ENCODE measurements at places on chromosomes 11 and 22.

GRCh38 chr11:78449866-78450265, 32.2 kb upstream of the GAB2 start:
- DNase-seq, result no peak

DNA sequence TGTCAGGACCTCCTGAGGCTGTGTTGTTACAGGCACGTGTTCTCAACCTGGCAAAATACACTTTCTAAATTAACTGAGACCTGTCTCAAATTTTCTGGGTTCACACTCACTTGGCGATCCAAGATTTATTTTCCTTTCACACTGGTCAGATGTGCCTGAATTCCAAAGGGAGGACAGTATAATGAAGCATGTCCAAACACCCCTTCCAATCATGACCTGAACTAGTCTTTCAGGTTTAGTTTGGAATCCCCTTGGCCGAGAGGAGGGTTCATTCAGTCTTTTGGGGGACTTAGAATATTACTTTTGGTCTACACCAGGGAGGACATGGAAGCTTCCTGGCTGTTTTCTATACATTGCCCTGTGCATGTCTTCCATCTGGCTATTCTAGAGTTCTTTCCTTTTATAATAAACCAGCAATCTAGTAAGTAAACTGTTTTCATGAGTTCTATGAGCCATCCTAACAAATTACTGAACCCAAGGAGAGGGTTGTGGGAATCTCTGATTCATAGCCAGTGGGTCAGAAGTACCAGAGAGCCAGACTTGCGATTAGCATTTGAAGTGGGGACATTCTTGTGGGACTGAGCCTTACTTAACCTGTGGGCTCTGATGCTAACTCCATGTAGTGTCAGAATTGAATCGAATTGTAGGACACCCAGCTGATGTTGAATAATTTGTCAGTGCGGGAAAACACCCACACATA, 14.8 kb upstream of the TMEM216 start:
- DNase-seq, result no peak

DNA sequence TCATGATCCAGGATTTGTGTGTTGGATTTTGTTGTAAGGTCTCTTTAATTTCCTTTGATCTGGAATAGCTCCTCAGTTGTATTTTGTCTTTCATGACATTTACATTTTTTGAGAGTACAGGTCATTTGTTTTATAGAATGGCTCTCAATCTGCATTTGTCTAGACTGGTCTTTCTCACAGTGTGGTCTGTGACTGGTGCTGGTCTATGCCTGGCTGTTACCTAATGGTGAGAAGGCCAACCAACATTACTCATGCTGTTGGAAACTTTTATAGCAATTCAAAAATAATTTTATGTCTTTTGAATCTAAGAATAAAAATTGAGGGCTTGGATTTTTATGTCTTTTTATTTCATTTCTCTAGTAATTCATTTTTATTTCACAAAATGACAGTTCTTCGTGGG, 3.9 kb upstream of the NCR3LG1 start:
- DNase-seq, result no peak

DNA sequence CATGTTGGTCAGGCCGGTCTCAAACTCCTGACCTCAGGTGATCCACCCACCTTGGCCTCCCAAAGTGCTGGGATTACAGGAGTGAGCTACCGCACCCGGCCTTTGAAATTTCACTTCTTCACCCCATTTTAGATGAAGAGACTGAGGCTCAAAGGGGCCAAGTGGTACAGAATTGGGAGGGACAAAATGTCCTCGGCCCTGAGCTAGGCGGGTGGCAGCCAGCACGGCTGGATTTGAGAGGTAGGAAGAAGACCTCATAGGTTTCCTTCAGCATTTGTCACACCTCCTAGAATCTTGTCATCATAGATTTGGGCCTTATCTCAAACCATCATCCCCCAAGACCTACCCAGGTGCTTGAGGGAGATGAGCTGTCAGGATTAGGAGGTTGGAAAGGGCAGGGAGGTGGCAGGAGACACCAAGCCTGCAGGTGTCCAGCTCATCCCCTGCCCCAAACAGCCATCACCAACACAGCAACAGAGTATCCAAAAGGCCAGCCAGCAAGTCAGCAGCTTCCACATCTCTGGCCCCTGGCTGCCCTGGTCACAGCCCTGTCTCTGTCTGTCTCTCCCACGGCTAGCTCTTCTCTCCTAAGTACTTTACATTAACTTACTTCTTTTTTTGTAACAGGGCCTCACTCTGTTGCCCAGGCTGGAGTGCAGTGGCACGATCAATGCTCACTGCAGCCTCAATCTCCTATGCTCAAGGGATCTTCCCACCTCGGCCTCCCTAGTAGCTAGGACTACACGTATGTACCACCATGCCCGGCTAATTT, 11.2 kb upstream of the TMPRSS6 start:
- DNase-seq, result no peak

GRCh38 chr11:121464352-121464946, 11.7 kb upstream of the SORL1-AS1 start:
- DNase-seq, result no peak

DNA sequence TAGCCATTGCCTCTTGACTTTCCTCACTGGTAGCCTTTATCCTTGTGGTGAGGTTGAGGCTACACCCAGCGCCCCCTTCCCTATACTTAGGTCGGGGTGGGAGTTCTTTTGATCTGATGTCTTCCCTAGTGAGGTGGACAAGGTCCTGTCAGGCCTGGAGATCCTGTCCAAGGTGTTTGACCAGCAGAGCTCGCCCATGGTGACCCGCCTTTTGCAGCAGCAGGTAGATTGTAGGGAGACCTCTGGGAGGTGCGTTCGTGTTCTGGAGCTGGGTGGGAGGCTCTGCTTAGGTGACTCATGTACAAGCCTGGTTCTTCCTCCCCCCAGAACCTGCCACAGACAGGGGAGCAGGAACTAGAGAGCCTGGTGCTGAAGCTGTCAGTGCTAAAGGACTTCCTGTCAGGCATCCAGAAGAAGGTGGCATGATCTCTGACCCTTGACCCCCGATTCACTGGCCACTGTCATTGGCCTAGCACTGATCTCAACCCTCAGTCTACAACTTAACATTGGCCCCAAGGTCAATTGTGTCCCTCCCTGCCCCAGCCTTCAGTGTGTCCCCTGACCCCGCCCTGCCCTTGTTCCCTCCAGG, 4.9 kb downstream of the INPPL1 start:
- DNase-seq, result no peak

DNA sequence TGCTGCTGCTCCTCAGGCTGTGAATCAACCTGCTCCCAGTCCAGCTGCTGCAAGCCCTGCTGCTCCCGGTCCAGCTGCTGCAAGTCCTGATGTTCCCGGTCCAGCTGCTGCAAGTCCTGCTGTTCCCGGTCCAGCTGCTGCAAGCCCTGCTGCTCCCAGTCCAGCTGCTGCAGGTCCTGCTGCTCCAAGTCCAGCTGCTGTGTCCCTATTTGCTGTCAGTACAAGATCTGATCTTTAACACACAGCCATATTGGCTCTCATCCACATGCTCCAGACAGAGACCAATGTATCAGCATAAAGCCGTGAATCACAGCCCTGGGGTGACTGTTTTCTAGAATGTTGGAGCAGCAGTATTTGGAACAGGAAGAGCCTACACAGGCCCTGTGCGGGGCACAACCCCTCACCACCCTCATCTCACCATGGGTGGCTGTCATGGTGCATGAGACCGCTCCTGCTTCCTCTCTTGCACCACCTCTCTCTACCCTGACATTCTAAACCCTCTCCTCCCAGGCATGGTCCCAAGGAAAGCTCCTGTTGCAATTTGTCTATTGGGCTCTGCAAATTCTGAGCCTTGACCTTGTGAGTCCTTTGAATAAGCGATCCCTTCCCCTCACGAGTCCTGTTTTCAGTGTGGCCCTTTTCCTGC, 3.5 kb downstream of the KRTAP5-10 start:
- no peak for DNase-seq

DNA sequence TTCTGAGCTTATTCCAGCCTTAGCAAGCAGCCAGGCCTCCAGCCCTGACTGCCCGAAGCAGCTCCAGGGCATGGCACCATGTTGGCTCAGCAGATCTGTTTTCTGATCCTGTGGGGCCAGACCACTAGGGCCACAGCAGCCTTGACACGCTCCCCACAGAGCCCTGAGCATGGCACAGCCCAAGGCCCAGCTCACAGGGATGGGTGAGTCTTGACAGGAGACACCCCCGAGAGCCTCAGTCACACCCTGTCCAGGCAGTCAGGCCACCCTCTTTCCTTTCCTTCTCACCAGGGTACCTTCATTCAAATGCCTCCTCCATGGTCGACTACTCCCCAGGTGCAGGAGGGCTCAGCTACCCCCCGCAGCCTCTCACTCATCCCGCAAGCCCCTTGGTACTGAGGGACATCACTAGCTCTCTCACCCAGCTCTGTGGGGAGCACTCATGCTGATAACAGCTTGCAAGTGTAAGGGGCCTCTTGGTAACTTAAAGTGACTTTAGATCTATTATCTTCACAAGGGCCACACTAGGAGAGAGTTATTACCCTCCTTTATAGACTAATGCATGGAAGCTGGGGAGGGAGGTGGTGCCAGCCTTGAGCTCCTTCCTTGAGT, 3.9 kb upstream of the CDC42BPG start:
- DNase-seq, result no peak

DNA sequence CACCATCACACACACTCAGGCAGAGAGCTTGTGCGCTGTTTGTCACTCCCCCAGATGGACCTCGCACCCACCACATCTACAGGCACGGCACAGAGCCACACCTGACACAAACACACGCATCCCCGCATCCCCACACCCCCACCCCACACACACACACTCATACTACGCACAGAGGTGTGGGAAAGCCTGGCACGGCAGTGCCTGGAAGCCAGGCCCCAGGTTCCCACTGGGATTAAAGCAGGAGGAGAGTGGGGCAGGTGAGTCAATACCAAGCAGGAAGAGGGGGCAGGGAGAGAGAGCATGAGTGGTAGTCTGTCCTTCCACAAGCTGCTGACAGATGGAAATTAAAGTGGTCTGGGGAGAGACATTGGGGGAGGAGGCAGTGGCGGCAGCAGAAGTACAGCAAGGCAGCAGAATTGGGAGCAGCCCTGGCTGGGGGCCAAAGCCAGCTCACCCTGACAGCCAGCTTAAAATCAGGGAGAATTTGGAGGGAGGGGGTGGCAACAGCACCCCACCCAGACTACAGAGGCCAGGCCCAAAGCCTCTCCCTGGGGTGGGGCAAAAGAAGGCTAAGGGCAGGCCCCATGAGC, 20.7 kb downstream of the TNKS1BP1 start:
- DNase-seq, result no peak

DNA sequence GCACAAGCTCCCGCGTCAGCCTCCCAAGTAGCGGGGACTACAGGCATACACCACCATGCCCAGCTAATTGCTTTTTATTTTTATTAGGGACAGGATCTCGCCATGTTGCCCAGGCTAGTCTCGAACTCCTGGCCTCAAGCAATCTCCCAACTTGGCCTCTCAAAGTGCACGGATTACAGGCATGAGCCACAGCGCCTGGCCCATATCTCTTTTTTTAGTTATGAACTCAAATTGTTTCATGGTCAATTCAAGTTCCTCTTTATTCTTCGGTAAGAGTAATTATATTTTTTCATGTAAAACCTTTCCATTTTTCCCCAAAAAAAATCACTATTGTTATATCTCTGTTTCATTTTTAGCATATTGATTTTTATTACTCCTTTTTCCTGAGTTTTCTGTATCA, 25.5 kb downstream of the FCHSD2 start:
- DNase-seq, result no peak

GRCh38 chr11:134139873-134140331, 71.0 kb downstream of the JAM3 start:
- peak; percentile 47 for DNase-seq

DNA sequence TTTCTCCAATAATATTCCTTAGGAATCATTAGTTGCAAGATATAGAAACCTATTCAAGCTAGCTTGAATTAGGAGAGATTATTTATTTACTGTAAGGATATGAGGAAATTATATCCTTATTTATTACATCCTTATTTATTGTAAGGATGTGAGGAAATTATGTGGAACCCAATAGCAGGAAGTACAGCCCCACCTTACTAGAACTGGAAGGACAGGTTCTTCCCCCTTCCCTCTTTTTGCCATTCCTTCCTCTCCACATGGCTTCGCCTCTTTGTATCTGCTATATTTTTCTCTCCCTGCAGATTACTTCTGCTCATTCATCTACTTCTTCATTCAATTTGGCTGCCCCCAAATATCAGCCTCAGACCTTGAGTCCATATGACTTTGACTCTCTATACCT, 49.5 kb upstream of the B3GNT6 start:
- DNase-seq, result no peak

DNA sequence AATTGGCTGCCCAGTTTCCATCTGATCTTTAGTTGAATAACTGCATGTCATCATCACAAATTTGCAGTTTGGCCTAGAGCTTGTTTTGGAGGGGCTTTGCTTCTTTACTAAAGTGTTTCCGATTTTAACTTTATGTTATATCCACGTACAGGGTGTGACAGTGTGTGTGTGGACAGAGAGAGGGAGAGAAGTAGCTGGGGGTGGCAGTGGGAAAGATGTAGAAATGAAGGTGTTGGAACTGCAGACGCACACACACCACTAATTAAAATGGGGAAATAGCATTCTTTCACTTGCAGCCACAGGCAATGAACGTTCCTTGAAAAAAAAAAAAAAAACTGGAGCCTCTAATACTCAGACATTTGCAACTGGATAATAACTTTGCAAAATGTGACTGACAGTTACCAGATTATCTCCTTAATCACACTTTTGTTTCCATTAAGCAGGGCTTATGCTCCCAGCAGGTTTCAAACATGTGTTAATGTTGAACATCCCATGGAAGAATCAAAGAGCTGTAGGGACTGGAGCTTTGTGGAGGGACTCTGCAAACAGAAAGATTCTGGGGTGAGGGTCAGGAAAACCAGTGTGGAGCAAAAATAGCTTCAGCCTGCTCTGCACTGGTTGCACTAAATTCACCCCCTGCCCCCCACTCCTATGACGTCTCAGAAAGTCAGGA, 238.1 kb upstream of the TENM4 start:
- DNase-seq, result no peak

DNA sequence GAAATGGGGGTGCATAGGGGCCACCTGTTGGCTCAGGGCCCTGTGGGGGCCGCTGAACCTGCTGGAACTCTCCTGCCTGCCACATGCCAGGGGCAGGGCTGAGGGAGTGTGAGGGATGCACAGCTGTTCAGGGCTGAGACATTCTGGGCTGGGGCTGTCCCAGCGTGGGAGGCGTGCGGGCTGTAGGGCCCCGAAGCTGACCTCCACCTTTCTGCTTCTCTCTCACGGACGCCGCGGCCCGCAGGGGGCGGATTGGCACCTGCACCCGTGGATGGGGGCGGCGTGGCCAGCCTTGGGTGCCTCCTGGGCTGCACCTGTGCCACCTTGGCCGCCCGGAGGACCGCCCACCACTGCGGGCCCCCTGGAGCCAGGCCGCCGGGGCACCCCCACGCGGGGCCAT, 4.1 kb downstream of the CCDC188 start:
- DNase-seq, result no peak
